GM18507 (cell line): ENCODE measurements at places on chromosomes 2 and 18.

GRCh38 chr2:95316466-95317122 lies 19.4 kb downstream of the KCNIP3 start:
- DNase-seq: no peak

DNA sequence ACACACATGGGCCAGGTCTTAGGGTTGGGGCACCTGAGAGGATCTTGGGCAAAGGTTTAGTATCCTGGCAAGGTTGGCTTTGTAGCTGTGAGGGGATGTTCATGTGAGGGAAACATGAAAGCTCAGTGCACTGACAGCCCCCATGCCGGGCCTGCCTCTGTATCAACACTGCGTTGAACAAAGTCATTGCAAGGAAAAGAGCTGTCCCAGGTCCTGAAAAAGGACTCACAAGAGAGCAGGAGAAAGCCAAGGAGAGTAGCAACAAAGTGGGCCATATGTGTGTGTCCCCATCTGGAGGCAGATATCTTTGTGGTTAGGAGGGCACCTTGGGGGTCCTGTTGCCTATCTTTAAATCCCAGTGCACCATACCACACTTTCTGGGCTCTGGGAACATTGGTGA lies 237.8 kb upstream of the THSD7B start:
- DNase-seq: no peak

DNA sequence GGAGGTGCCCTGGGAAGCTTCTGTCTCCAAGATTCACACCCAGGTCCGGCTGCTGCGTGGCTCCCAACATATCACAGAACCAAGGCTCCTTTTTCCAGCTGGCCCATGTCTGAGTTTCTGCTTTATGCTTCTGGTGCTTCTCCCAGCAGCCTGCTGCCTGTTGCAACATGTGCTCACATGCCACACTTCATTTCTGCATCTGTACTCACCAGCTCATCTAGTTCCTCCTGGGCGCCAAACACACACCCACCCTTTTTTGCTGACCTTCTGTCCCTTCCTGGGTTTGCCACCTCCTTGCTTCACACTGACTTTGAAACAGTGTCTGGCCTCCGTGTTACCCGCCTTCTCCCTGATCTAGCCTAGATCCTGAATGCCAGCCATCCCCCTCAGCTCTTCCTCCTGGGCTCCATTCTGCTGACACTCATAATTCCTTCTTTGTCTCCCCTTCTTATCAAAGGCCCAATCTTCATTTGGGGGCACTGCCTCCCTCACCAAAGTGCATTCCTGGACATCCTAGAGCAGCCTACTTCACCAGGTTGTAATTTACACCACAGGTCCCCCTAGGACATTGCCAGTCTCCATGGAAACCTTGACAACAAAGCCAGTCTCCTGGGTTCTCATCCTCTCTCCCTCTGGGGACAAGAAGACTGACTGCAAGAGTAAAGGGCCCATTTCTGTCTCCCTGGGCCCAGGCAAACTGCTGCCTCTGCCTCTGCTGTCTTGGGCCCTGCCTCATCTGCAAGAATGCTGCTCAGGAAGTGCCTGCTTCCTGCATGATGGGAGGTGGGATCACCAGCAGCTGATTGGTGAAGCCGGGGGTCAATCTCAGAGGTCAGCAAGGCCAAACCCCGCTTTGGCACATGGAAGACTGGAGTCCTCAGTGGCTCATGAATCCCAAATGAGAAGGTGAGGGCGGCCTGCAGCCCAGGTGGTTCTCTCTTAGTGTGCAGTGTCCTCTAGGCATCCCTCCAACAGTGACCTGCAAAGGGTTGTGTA lies 13.9 kb upstream of the PROM2 start:
- no peak for DNase-seq

- no peak for DNase-seq
Measured at GRCh38 chr2:26444236-26444635, 33.7 kb downstream of the OTOF start.

GRCh38 chr2:188527141-188527540 lies 235.5 kb downstream of the GULP1 start:
- no peak for DNase-seq

GRCh38 chr2:44005846-44006245 lies 10.1 kb upstream of the LRPPRC start:
- no peak for DNase-seq

DNA sequence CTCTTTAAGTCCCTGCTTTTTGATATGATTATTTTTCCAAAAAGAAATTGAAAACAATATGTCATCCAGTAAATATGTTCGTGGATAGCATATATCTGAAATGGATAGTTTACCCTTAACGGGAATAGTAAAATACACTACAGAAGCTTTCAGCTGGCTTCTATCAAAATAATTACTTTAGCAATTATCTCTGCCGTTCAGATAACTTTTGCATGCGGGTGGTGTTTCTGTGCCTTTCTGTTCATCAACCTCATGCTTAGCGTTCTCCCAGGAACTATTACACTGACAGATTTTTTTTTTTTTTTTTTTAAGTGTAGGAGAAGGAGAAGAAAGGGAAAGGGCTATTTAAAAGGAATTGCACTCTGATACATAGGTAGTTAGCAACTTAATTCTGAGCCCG lies 53.6 kb downstream of the TSHZ1 start:
- DNase-seq: no peak

DNA sequence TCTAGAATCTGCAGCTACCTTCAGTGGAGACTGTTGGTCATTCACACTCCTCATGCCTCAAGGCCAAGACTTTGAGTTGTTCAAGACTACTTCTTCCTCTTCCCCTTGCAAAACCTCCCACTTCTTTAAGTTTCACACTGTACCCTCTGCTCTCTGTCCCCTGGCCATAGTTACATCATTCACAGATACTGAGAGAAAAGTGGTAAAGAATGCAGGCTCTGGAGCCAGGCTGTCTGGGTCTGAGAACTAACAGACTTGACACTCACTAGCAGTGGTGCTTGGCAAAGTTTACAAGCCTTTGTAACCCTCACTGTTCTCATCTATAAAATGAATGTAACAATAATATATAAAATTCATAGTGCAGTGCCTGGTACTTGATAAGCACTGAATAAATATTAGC lies 61.8 kb downstream of the CDH20 start:
- no peak for DNase-seq

DNA sequence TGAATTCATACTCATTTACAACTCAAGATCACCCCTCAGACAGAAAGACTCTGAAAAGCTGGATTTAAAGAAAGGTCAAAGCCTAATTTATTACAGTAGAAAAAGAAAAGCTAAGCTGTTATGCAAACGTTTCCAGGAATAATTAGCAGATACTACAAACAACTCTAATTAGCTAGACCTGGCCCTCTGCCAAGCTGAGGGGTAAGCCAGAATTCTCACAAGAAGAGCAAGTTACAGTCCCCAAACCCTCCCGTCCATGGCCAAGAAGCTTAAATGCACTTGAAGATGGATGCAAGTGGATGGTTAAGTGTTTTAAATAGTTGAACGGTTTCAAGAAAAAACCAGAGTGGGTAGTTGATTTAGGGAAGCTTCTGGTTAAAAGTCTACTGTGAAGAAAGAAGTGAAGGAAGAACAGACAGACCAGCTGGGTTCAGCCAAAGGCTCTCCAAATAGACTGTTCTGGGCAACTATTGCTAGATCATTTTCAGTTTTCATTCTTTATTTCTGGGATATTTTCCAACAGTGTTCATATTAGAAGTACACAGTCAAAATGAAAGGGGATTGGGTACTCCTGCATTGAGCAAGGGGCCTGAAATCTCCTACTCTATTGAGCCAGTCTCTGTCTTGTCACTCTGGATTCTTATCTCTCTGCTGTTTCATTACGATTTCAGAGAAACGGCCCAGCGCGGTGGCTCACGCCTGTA lies 4.8 kb downstream of the LMAN2L start:
- DNase-seq: no peak

DNA sequence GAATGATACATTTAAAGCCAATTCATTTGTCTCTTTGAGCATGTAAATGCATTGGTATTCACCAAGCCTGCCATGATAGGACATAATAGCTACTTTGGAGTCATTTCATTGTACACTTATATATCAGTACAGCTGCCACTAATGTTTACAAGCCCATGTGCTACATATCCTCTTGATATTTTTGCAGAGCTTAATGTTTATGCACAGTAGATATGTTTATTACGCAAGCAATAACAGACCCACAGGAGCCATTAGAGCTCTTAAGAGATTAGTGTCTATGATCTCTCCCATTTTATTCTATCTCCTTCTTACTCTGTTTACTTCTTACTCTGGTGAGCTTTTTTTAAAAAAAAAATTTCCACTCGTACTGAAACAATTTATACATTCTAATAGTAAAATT lies 1132.1 kb upstream of the ZEB2 start:
- DNase-seq: no peak

- no peak for DNase-seq
Measured at GRCh38 chr2:9712263-9712662, 81.5 kb upstream of the YWHAQ start.

GRCh38 chr2:40123746-40124145 lies 328.1 kb downstream of the SLC8A1 start:
- no peak for DNase-seq

- no peak for DNase-seq
Measured at GRCh38 chr2:167100506-167100905, 212.2 kb downstream of the XIRP2 start.

DNA sequence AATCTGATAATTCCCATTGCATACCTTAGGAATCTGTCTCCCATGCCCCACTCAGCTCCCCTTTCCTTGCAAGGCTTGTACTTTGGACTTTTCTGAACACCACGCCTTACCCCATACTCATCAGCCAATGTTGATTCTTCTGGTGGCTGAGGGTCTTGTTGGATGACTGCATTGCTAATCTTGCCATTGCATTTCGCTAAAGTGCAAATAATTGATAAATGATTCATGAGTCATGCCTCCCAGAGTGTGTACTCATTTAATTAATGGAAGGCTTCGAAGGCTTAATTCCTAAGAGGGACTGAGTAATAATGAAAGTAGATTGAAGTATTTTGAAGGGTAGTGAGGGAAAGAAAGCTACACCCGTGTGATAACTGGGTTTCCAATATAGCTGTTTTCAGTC lies 28.0 kb upstream of the PPP1R1C start:
- no peak for DNase-seq

DNA sequence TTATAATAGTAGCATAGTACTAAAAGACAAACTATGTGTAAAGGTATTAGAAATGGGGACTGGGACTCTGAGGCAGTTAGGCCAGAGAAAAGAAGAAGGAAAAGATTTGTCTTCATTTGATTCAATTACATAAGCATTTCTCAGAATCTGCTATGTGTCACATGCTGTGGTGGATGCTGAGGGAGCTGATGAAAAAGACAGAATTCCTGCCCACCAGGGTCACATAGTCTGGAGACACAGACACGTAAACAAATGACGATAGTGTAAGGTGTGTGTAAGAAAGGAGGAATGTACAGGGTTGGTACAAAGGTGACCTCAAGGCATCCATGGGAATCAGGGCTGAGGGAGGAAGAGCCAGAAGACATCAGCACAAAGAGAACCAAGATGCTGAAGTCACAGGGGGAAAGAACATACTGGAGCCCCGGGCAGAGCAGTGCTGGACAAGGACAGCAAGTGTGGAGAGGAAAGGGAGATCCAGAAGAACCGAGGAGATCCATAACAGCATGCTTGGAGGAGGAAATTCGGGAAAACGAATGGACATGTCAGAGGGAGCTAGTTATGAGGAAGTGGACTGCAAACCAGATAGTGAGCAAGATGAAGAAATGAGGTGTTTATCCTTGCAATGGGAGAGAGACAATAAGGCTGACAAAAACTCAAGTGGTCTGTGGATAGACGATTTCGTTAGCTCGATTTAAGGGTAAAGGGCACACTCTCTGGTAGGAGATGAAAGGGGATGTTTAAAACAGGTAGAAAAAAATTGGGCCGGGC lies 1.2 kb upstream of the MAPRE3 start:
- no peak for DNase-seq

DNA sequence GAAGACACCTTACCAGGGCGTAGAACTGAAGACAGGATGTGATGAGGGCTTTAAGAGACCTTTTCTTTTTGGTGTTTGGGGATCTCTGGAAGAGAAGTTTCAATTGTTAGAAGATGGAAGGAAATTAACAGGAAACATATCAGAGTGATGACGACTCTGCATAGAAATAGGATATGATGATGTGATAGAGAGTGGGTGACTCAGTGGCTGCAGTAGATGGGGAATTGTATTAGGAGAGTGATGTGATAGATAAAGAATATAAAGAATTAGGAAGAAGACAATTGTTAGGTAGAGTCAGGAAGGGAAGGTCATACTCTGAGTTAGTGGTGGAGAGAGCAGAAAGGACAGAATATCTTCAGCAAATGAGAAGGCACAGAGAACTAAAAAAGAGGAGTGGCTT lies 593.9 kb downstream of the NYAP2 start:
- DNase-seq: no peak

GRCh38 chr2:188039307-188039706 lies 252.4 kb upstream of the GULP1 start:
- DNase-seq: no peak

DNA sequence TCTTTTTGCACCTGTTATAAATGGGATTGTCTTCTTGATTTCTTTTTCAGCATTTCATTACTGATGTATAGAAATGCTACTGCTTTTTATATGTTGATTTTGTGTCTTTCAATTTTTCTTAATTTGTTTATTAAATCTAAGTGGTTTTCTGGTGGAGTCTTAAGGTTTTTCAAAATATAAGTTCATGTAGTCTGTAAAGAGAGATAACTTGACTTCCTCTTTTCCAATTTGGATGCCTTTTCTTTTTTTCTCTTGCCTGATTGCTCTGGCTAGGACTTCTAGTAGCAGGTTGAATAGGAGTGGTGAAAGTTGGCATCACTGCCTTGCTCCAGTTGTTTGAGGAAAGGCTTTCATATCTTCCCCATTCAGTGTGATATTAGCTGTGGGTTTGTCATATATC lies 28.6 kb upstream of the GALNT5 start:
- no peak for DNase-seq

DNA sequence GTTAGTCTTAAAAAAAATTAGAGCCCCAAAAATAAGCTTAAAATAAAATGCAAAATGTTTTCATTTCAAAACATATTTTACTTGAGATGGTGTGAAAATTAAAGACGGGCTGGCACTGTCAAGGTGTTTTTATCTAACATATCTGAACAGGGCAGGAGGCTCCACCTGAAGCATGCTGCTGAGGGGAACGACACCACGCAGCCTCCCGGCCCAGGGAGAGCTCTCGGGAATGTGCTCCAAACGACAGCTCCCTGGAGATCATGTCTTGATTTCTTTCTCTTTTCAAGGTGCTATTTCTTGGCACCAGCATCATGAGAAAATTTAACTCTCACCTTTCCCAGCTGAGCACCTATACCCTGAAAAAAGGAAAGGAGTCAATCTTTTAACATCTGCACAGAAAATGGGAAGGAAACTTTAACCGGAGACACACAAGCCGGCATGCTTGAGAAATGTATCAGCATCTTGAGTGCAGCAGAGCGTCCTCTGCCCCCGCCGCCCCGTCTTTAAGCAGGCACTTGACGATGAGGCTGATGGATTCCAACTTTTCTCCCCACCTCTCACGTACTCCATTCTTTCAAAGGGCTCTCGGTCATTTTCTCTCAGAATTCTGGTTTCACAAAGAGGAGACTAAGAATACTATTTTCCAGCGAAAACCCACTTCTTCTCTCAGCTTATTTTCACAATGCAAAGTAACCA lies 56.6 kb downstream of the EIPR1 start:
- DNase-seq: no peak
